ENCODE measurements at places on chromosomes 13 and 19.

DNA sequence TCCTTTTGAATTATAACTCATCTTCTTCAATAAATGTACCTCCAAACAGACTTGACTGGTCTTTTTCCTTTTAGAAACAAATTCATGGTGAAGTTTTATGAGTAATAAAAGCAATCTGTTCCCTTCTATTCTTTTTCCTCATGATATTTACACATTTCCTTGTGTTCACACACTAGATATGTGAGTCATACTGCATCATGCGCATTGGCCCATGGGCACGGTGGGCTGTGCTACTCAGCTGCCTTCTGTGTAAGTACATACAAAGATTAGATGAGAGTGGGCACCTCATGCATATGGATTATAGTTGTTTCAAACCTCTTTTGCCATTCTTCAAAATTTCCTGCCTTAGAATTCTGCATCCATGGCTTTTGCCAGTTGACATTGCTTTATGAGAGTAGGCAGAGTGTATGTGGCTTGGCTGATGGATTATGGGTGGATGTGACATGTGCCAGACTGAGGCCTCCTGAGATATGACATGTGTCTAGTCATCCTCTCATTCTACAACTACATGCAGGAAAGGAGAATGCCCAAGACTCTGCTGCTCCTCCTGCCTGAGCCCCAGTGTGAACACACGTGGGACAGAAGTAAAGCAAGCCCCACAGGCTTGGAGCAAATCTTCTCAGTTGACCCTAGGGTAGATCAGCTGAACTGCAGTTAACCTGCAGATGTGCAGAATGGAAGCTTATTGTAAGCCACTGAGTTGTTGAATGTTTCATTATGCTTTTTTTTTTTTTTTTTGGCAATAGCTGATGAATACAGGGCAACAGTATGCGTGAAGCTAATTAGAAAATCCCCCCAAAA is 109.9 kb downstream of the RBM26 start:
- no peak for DNase-seq

DNA sequence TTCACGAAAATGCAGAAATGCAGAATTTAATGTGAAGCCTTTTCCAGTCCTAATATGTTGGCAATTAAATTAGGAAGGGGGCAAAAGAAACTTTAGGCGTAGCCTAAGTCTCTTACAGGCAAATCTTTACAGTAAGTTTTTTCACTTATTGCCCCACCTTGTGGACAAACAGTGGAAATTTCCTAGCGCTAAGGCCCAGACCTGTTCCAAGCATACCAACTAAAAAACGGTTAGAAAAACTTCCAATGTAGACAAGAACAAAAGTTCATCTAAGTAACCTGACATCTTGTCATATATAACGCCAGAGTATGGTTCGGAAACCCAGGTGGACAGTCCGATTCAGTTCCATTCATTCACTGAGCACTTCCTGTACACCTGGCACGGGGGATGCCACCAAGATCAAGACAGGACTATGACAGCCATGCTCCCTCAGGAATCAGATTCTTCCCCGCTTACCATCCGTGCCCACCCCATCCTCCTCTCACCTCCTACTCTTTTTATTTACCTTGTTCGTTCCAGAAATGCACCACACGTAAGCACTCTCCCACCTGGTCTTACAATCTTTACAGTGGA is 4.9 kb downstream of the ZAR1L start:
- DNase-seq, result no peak

DNA sequence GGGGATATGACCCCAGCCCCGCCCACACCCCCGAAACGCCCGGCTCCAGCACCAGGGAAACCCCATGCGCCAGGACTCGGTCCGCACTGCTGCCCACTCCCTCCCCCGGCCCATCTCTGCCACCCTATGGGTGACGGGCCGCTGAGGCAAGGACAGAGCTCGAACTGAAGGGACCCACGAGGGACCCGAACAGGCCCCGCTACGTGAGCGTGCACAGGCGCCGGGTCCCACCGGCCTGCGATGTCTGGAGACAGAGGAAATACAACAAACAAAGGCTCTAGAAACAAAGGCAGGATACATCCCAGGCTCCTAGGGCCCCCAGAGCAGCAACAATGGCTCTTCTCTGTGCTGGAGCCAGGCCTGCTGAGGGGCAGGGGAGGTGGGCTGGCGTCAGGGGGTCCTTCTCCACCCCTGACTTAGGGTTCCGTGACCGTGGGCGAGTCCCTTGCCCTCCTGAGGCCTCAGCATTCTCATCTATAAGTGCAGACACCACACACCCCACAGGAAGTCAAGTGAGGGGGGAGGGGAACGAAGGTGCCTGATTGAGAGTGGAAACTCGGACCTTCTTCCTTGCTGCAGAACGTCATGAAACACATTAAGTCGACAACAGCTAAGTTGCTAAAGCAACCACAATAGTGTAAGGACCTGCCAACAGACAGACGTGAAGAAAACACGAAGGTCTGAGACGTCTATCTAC is 3.1 kb downstream of the ABHD17A start:
- peak; percentile 77 for DNase-seq

- DNase-seq, result no peak
Observed at GRCh38 chr13:28623782-28624706, 34.9 kb upstream of the POMP start.

GRCh38 chr19:53883231-53883661 is 1.2 kb downstream of the PRKCG start:
- DNase-seq, result no peak

DNA sequence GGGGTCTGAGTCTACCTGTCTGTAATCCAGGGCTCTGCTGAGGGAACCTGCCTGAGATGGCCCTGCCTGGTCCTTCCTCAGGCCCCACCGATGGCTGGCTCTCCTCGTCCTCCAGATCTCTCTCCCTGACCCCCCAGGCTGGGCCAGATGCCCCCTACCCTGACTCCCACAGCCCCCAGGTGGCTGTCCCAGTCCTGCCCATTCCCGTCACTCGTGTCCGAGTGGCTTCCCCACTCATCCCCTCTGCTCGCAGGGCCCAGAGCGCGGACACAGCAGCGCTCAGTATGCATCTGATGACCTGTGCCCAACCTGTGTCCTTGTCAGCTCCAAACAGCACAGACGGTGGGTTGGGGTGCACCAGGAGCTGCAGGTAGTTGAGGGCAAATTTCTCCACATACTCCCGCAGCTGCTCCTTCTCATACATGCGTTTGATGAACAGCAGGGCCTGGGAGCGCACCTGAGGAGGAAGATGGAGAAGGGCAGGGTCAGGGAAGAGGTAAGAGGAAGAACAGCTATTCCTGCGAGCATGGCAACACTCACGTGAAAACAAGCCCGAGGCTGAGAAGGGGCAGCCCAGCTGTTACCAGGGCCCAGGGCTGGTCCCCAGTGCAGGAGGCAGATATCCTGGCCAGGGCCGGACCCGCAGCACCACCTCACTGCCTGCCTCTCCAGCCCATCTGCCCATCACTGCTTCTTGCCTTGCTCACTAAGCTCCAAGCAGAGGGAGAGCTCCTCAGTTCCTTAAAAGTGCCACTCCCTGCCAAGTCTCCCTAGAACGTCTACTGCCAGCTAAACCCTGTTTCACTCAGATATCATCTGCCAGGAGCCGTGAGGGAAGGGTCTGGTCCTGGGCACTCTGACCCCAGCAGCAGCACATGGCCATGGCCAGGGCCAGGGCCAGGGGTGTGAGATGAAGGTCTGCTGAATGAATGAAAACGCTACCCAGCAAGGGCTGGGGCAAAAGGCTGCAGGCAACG is 11.1 kb upstream of the RSPH6A start:
- no peak for DNase-seq

DNA sequence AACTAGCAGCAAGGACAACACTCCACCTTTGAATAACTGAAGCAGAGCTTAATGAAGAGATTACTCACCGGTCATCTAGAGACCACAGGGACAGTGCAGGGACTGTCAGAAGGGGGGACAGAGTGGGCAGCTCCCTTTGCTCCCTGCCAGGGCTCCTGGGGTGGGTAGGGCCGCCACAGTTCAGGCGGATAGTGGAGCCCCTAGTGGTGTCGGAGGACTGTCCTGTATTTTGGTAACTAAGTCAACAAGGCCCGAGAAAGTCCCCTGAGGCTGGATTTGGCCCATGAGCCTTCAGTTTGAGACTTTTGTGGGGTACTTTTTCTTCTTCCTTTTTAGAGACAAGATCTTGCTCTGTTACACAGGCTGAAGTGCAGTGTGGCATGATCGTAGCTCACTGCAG is 44.6 kb downstream of the GJA3 start:
- DNase-seq, result no peak

DNA sequence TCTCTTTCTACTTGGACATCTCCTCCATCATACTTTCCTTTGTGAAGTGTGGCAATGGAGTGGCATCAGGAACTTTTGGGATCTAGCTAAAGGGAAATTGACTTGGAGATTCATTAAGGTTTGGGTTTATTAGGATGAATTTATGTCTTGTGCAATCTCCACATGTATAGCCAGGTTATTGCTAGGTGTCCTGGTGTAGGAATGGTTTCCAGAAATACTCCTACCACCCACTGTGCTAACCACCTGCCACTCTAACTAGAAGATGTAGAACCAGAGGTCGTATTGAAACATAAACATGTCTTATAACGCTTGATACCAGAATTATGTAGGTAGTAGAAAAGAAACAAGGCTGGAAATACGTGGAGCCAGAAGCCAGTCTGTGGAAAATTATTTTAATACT is 38.1 kb upstream of the MED4 start:
- DNase-seq, result no peak

- no peak for DNase-seq
Observed at GRCh38 chr13:75936791-75937190, 300.7 kb downstream of the LMO7 start.

DNA sequence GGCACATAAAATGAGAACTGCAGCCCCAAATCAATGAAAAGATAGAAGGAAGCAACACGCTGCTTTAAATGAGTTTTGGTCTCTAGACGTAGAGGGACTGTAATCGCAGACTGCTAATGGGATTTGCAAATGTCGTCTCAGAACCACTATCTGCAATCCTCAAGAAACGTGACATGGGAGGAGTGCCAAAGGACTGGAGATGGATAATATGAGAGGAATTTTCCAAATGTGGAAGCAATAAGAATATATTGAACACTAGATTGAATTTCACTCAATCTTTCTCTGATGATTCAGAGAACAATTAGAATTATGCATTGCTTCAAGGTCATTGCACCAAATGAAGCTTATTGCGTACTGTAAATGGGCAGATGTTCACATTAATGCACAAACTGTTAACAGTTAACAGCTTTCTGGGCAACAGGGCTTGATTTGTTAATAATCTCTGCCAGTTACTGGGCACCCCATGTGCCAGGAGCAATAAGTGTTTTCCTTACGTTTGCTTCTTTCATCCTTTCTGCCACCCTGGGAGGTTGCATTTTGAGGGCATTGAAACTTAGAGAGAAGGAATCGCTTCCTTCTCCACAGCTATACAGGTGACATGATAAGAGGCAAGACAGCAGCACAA is 62.8 kb upstream of the WASF3 start:
- no peak for DNase-seq

DNA sequence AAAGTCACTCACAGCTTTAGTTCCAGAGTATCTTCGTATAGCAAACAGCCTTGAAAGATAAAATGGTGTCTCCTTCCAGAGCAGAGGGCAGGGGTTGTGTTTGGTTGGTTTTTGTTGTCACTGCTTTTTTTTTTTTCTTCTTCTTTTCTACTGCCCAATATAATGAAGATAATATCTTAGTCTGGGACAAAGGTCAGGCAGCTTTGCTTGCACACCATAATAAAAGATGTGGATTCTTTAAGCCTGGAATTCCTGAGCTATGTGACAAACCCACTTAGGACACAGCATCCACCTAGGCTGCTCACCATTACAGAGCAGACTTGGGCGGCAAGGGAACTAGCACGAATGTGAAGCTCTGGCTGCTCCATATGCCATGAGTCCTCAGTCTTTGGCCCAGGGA is 165.6 kb upstream of the MIR17HG start:
- no peak for DNase-seq

DNA sequence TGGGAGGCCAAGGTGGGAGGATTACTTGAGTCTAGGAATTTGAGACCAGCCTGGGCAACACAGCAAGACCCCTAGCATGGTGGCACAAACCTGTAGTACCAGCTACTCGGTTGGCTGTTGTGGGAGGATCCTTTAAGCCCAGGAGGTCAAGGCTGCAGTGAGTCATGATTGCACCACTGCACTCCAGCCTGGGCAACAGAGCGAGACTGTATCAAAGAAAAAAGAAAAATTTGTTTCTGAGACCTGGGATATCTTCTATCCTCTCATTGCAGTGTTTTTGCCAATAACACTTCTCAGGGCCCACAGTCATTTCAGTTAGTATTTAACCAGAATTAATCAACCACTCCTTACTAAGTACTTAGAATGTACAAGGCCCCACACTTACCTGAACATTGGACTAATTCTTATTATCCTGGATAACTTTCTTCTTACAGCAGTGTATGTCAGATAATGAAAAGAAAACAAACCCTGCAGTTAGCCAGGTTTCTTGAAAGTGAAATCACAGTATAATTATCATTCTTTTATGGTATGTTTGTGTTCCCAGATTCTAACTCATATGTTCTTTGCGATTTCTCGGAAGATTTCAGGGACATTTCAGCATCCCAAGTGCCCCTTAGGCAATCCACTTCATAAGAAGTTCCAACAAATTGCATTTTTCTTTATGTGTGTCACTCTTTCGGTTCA is 75.6 kb upstream of the KLF5 start:
- DNase-seq, result no peak

- DNase-seq, result no peak
Observed at GRCh38 chr13:100876044-100876403, 201.4 kb upstream of the TMTC4 start.

- DNase-seq, result no peak
Observed at GRCh38 chr19:10292789-10293636, 3.3 kb downstream of the ICAM5 start.

DNA sequence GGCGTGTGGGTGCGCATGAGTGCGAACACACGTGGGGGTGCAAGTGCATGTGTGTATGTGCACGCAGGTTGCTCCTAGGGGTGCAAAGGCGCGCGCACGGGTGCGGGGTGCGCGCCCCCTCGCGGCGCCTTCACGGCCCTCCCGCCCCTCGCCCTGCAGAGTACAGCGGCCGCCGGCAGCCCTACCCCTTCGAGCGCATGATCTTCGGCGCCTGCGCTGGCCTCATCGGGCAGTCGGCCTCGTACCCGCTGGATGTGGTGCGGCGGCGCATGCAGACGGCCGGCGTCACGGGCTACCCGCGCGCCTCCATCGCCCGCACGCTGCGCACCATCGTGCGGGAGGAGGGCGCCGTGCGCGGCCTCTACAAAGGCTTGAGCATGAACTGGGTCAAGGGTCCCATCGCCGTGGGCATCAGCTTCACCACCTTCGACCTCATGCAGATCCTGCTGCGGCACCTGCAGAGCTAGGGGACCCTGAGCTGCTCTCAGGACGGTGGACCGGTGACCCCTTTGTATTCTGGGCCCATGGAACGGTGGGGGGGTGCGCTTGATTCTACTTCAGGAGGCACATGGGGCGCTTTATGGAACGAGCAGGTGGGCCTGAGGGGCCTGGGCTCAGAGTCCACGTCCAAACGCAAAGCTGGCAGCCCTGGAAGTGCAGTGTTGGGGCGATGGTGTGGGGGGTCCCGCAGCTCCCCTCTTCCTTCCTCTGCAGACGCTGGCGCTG is 27.7 kb downstream of the TMEM161A start:
- no peak for DNase-seq

DNA sequence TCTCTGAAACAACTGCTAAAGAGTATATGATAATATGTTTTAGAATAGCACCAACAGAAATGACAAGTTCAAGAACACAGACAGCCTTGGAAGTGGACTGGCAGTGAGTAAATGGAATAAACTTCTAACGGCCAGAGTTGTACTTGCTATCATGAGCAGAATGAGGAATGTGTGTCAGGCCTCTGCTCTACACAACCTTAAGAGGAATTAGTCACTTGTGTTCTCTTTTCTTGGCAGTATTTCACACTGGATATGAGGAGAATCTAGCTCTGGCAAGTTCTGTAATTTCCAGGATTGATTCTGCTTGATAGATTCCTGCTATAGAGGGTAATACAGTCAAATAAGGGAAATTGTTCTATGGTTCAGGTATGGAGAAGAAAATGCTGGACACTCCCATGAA is 757.3 kb downstream of the EFNB2 start:
- DNase-seq, result no peak

Data from T-cell (primary cell).